NCI-H524 (cell line): ENCODE measurements at places on chromosomes 6 and 20.

GRCh38 chr6:157670466-157671186 lies 152.4 kb upstream of the SNX9 start:
- no peak for DNase-seq

DNA sequence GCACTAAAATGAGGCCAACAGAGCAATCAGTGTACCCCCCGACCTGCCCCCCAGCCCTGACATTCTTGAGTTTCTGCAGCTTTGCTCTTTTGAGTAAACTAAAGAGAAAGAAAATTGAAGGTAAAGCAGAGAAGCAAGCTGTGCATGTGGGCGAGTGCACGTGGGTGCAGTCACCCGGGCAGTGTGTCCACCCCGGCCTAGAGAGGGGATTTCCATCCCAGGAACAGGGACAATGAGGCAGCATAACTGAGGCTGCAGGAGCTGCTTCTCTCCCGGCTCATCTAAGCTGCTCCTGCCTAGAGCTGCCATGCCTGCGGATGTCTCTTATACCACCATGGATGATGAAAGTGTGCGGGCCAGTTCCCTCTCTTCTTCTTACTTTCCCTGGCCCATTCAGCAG lies 16.8 kb downstream of the CASS4 start:
- no peak for DNase-seq

GRCh38 chr6:142845143-142845571 lies 99.8 kb downstream of the HIVEP2 start:
- DNase-seq: peak; percentile 37

DNA sequence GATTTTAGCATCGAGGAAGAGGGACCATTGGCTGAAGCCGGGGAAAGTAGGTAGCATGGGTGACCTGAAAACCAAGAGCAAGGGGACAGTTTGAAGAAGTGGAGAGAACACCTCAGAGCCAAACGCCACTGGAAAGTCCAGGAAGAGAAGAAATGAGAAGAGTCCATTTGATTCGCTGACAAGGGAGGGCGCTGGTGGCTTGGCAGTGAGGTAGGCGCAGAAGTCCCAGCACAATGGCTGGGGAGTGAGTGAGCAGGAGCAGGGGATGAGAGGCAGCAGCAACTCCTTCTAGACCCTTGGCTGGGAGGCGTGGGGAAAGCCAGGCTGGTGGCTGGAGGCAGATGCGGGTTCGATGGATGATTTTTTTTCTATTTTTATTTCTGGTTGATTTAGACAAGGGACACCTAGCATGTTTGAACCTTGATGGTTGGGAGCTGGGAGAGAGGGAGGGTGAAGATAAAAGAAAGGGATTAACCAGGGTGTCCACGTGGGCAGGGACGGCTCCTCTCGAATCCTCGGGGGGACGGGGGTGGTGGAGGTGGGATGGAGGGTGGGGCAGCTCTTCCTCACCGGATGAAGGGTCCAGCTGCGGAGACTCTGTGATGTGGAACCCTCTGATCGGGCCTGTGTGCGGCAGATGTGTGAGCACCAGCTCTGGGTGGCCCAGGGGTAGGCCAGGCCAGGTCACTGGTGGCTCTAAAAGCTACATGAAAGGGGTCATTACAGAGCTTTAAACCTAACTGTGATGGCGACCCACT lies 164.2 kb downstream of the NFATC2 start:
- DNase-seq: no peak

GRCh38 chr20:51013577-51014330 lies 9.2 kb downstream of the KCNG1 start:
- DNase-seq: no peak

- no peak for DNase-seq
Observed at GRCh38 chr6:15086348-15087158, 159.3 kb upstream of the JARID2 start.

DNA sequence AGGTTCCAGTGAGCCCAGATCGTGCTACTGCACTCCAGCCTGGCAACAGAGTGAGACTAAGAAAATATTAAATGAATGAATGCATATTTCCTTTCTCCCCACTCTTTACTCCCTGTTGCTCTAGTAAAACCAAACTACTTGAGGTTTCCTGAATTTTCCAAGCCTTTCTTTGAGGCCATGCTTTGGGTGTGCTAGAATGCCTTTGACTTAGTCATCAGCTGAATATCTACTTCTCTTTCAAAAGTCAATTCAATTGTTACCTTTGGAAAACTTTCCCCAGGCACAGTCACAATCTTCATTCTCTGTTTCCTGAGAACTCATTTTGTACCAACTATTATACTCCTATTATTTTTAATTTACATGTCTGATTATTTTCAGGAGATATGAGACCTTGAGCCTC lies 27.5 kb upstream of the CEP85L start:
- DNase-seq: no peak

GRCh38 chr20:58141496-58141895 lies 87.0 kb downstream of the ANKRD60 start:
- DNase-seq: no peak

GRCh38 chr6:33391922-33392594 lies 435 bp downstream of the KIFC1 start:
- DNase-seq: peak; percentile 42

- DNase-seq: no peak
Observed at GRCh38 chr6:33164665-33165373, 27.4 kb downstream of the COL11A2 start.

DNA sequence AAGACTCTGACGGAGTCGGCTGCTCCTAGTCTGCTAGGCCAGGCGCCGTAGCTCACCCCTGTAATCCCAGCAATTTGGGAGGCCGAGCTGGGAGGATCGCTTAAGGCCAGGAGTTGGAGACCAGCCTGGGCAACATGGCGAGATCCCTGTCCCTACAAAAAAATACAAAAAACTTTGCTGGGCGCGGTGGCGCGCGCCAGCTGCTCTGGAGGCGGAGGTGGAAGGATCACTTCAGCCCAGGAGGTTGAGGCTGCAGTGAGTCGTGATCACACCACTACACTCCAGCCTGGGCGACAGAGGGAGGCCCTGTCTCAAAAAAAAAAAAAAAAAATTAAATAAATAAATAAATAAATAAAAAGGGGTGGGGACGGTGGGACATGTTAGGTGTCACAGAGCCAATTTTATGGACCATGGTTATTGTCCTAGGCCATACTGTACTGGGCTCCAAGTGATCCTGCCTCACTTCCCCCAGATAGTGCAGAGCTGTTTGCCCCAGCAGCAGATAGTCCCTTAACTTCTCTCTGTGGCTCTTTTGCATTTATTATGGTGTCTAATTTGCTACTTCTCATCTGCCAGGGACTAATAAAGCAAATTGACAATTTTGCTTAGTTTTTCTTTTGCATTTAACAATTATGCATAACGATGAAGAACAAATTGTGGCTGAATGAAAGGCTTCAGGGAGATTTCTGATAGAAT lies 5.2 kb downstream of the PI16 start:
- DNase-seq: no peak

DNA sequence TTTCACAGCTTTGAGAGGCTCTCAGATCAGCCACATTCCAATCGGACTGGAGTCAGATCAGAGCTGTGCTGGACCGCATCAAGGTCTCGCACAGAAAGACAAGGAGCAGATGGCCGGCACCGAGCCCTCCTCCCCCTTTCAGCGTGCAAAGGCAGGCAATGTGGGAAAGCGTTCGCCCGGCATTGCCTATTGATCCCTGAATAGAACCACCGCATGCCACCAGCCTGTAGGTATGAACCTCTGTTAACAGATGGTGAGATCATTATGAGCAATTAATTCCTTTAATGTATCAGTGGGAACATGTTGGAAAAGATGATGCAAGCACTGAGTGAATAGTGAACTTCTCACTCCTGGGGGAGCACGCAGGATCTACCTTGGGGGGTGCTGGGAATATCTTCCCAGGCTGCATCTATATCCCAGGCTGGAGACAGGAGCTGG lies 117.5 kb upstream of the ID4 start:
- peak; percentile 92 for DNase-seq
